ENCODE measurements at places on chromosomes 3 and 15. TPM values are rescaled to one million over a fixed set of nuclear protein-coding genes. Genes with fewer than 3 reads are reported as not detected.

DNA sequence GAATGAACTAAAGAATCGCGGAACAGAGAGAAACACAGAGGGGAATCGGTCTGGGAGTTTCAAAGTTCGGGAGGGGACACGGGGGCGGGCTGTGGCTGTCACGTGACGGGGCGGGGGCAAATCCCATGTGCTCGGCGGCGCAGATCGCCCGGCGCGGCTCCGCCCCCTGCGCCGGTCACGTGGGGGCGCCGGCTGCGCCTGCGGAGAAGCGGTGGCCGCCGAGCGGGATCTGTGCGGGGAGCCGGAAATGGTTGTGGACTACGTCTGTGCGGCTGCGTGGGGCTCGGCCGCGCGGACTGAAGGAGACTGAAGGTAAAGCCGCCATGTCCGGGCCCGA is at the start of gene EIF4G1:
Gene EIF4G1 (plus strand): TSS at position 244 of the 337 bp plus-strand sequence. CDS start 1,191 bp downstream, outside the sequence.
- no peak for DNase-seq

Gene MORC1
- total RNA-seq, result not detected

Gene INSYN1
- total RNA-seq, result 0.05 TPM

GRCh38 chr3:129016720-129017483 is 15.8 kb downstream of the EFCC1 start:
- DNase-seq, result no peak
